NCI-H1417 treated with DMSO at 0.1 percent for 48 hours (cell line): ENCODE measurements at places on chromosomes 12 and 14.

GRCh38 chr14:99163446-99163845 is 108.6 kb downstream of the BCL11B start:
- no peak for DNase-seq

DNA sequence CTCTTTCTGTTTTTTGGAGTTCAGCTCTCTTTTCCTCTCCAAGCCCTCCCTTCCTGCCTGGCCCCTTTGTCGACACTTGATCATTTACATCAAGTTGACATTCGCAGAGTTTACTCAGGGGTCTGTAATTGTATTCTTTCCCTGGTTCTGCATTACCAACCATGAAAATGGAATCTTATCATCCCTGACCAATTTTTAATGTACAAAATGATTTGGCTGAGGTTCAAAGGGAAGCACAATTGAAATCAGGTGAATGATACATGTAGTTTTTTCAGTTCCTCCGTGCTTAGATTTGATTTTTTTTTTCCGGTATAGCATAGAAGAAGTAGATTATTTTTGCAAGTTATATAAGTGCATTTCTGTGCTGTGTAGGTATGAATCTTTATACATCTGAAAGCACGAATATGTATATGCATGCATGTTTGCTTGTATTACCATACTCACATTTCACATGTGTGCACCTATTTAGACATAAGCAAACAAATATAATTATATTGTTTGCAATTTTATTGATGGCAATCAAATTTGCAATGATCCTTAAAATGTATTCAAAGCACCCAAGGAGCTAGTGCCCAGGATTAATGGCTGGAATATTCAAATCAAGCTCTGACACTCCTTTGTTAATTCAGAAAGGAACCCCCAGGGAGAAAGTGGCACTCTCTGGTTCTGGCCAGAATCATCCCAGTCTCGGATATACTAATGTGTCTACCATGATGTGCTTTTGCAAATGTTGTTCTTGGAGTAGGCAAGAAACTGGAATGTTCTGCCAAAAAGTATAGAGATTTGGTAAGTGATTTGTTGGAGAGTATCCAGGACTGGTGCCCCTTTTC is 189.3 kb downstream of the VRK1 start:
- DNase-seq = no peak

DNA sequence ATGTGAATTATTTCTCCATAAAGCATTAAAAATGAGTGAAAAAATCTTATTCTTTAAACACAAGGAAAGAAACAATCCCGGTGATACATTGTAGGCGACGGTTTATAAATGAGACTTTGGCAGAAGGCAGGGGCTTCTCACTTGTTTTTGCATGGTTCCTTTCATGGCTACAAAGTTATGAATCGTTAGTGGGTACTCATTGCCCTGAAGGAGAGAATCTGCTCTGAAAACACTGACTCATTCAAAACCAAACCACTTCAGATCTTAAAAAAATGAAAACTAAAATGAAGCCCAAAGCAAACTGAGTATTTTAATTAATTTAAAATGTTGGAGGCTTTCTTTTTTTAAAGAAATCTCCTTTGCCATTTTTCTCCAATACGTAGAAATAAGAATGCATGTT is 41.4 kb upstream of the AMIGO2 start:
- no peak for DNase-seq

DNA sequence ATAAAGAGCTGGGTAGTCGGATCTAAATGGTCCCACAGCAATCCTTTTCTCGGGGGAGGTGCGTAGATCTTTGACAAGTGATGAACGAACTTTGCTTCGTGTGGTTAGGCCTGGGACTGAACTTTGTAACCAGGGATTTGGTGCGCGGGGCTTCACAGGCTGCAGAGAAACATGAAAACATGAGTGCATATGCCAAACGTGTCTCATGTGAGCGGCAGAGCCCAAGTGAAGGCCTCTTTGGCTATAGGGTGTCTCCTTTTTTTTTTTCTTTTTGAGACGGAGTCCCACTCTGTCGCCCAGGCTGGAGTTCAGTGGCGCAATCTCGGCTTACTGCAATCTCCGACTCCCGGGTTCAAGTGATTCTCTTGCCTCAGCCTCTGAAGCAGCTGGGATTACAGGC is 12.0 kb upstream of the RIOX1 start:
- no peak for DNase-seq

DNA sequence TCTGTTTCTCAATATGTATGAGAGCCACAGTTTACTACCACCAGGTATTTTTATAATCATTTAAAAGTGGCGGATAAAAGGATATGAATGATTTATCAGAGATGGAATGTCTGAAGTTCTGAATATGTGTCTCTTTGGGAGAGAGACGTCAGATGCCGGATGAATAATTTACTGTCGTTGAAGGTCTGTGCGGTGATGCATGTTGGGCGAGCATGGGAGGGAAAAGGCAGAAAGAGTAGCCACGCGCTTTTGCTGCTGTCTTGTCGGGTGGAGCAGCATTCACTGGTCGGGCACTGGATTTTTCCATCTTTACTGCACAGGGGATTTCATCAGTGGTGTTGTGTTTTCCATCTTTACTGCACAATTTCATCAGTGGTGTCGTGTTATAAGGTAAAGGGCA is 65.6 kb downstream of the SYNE2 start:
- DNase-seq = no peak

- DNase-seq = no peak
These were observed 44.7 kb downstream of the NR1H4 start for GRCh38 chr12:100518376-100518775.

DNA sequence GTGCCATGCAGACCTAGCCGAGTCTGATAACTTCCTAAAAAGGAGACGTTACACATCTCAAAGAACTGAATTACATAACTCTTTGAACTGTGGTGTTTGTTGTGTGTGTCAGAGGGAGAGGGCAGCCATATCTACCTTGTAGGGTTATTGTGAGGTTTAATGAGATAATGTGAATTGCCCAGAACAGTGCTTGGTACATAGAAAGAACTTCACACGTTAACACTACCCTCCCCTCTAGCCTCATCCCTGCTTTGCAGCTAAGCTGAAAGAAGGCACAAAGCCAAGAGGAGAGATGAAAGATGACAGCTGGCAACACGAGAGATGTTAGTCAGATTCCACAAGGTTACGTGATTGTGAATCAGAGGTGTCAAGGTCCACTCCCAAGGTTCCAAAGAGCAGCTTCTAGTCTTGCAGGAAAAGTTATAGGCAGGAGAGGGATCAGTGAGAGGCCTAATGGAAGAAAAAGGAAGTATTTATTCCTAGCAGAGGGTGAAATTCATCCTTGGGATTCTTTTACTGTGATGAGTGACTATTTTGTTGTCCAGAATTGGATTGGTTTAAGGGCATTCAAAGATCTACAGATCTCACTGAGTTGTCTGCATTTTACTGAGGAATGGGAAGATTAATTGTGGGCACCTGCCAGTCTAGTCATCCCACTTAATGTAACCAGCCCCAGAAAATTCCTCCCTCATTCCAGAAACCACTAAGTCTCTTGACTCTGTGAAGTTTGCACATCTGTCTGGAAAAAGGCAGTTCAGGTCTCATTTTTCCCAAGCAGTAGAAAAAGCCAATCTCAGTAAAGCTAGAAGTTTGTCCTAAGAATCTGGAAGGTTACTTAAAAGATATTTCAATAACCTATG is 25.9 kb upstream of the WNK1 start:
- no peak for DNase-seq

GRCh38 chr12:113232840-113233585 is 11.7 kb downstream of the TPCN1 start:
- DNase-seq = peak; percentile 53

DNA sequence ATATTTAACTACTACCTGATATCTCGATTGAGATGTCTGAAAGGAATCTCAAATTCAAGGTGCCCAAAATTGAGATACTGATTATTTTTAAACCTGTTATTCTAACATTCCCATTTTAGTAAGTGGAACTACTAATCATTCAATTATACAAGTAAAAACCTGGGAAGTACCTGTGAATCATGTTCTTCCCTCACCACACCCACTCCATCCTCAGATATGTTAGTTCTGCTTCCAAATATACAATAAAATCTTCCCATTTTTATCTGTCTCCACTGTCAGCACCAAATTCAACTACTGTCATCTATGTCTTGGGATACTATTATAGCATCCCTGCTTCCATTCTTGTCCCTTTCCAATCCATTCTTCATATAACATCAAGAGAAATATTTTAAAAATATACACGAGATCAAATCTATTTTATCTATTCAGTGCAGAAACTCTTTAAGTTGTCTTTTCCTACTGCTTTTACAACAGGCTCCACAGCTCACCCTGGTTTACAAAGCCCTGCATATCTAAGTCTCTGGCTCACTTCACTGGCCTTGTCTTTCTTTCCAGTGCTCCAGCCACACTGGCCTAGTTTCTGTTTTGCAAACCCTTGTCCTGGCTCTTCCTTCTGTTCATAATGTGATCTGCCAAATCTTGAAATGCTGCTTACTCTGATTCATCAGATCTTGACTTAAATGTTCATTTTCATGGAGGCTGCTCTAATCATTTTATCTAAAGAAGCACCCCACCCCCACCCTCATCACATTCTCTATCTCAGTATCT is 122.3 kb downstream of the PTPRR start:
- no peak for DNase-seq

- peak; percentile 36 for DNase-seq
These were observed 8.0 kb upstream of the CERS5 start for GRCh38 chr12:50174971-50175715.

GRCh38 chr12:75481013-75481705 is 604 bp downstream of the GLIPR1 start:
- no peak for DNase-seq

GRCh38 chr14:87049950-87050349 is 943.0 kb downstream of the GALC start:
- peak; percentile 14 for DNase-seq

DNA sequence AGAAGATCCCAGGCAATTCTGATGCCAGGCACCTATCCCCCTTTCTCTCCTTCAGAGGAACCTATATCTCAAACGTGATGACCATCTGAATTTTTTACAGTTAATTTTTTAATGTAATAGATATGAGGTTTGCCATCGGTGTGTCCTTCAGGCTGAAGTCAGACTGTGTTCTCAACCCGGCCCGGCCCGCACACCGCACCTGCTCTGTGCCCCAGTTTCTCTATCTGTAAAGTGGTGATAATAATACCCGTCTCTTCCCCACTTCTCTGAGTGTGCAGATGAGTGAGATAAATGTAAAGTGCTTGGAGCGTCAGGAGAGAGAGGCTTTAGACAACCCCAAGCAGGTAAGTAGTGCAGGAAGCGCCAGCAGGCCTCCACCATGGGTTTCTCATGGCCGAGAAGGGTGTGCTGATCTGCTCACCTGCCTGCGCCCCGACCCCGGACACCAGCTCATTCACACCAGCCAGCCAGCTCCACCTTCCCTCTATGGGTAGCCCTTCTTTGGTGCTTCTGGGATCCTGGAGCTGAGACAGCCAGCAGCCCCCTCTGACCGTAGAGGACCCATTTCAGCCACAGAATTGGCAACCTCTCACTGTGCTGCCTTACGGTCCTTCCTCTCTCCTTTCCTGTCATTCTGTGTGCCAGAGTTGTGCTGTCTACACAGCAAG is 80.0 kb downstream of the ZFP36L1 start:
- no peak for DNase-seq

GRCh38 chr12:14279845-14280244 is 85.6 kb upstream of the ATF7IP start:
- no peak for DNase-seq

GRCh38 chr12:91331371-91331770 is 148.8 kb upstream of the DCN start:
- DNase-seq = no peak

DNA sequence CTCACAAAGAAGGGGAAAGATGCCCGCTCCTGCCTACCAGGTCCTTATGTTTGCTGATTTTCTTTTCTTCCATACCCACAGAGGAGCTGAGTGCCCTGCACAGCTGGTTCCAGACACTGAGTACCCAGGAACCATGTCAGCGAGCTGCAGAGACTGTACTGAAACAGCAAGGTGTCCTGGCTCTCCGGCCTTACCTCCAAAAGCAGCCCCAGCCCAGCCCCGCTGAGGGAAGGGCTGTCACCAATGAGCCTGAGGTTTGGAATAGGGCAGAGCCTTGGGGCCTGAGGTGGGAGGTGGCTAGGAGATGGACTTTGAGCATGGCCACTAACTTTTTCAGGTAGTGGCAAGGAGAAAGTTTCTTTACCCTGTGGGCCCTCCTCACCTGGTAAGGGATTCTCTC is 2.3 kb downstream of the MARS1 start:
- no peak for DNase-seq

DNA sequence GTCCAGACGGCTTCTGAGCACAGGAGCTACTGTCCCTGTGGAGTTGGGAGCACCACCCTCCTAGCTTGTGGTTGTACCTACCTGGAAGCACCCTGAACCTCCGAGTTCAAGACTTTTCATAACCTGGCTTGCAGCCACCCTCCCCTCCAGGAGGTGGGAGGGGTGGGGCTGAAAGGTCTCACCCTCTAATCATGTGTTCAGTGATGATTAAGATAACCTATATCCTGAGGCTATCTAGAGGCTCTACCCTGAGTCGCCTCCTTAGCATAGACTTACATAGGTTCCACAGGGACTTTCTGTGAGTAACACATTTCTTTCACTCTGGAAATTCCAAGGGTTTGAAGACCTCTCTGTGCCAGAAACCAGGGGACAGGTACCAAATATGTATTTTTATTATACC is 146.5 kb downstream of the CFAP54 start:
- no peak for DNase-seq

DNA sequence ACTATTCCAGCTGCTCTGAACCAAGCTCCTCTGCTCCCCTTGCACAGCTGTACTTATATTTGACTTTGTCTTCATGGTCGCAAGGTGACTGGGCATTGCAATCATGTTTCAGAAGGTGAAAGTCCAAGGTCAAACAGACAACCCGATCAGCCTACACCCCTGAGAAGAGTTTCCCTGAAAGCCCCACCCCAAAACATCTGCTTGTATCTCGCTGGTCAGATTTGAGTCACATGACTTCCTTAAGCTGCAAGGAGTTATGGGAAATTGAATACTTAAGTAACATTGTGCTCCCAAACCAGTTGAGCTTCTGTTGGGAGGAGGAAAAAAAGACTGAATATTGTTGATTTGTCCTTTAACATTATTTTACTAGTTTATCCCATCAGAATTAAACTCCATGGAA is 83.4 kb upstream of the FZD10 start:
- no peak for DNase-seq

DNA sequence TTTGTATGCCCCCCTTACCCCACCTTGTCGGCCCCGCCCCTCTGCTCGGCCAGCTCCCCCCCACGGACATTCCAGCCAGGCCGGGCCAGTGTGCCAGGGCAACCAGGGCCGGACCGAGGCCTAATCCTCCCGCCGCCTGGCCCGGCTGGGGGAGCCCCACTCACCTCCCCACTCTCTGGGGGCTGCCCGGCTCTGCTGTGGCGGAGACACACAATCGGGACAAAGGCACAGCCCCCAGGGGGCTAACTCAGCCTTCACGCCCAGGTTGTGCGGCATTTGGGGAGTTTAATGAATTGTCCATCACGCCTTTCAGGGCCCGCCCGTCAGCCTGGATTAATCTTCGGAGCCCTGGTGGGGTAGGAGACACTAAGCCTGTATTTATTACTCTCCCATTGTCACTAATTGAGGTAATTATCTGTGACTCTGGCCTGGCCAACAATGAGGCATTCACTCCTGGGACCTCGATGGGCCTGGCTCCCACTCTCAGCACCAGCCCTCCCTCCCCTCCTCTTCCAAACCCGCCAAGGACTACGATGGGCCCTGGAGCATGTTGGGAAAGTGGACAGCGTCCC is 8.7 kb downstream of the WNT1 start:
- no peak for DNase-seq
